Large intestine (tissue), 12 donors: ENCODE measurements at places on chromosomes 1 and 21.

DNA sequence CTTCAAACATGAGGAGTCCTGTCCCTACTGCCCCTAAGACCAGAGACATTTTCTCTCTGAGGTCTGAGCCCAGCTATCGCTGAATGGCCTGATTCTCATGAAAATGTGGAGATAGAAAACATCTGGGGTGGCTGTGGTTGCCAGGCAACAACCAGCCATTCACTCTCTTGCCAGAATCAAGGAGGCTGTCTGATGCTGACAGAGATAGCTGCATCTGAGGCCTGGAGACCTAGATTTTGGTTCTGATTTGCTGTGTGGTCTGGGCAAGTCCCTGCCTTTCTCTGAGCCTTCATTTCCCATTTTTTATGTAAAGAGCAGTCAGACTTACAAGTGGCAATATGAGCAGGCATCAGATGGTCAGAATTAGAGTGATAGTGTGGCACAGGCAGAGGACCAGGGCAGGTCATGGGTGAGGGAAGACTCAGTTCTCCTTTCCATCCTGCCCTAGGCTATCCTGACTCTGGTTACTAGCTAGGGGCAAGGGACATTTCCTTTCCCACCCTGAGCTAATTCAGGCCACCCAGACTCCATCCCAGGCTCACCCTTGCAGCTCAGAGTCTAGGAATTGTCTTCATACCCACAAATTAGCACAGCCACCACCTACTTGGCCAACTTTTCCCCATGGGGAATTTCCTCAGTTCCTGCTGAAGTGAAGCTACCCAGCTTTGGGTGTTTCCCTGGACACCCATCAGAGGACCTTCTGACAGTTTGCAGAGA is 20.0 kb upstream of the RNF19B start:
- DNase-seq: no peak

DNA sequence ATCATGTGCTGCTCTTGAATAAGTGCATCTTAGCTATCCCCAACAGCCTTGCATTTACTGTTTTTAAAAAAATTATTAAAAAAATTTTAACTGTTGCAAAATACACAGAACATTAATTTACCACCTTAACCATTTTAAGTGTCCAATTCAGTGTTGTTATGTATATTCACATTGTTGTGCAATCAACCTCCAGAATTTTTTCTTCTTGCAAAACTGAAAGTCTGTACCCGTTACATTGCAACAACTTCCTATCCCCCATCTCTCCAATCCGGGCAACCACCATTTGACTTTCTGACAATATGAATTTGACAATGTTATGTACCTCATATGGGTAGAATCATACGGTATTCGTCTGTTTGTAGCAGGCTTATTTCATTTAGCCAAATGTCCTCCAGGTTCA is 83.1 kb downstream of the FMN2 start:
- no peak for DNase-seq

GRCh38 chr1:79638382-79638781 is 631.9 kb upstream of the ADGRL4 start:
- DNase-seq: no peak

GRCh38 chr1:229538945-229539344 is 19.6 kb downstream of the ABCB10 start:
- DNase-seq: no peak

- no peak for DNase-seq
Observed at GRCh38 chr1:150237746-150238145, 1.8 kb upstream of the ANP32E start.

DNA sequence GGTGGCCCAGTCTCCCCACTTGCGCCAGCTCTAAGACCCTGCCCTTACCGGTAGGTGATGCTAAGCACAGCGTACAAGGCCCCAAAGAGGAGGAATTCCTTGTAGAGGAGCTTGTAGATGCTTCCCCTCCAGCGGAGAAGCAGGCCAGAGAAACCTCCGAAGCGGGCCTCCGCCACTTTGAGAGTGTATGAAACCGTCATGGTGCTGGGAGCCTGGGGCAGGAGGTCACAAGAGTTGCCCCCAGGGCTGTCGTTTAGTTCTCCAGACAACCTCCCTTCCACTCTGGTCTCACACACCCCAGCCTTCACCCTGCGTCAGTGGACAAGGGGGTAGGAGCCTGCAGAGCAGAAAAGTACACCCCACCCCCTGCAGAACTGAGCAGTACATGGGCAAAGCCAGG is 464 bp downstream of the BEST4 start:
- no peak for DNase-seq

GRCh38 chr1:30305061-30305460 is 418.3 kb downstream of the MATN1 start:
- DNase-seq: no peak

GRCh38 chr1:27136236-27136551 is 18.7 kb downstream of the SLC9A1 start:
- DNase-seq: no peak

- DNase-seq: peak; percentile 46
Observed at GRCh38 chr1:51535006-51535592, 16.0 kb upstream of the EPS15 start.

DNA sequence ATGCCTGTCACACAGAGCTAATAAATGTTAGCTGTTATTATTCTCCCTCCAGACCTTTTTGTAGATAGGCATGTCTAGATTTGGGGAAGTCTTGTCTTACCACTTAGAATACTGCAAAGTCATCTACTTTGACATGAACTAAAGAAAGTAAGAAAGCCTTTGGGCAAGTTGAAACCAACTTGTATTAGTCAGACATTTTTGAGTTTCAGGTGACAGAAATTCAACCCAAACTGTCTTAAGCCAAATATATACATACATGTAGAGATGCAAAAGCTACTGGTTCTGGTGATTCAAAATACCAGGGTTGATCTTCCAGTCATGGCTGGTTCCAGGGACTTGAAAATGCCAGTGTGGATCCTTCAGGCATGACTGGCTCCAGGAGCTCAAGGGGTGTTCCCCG is 276.8 kb upstream of the TMEM51 start:
- no peak for DNase-seq

DNA sequence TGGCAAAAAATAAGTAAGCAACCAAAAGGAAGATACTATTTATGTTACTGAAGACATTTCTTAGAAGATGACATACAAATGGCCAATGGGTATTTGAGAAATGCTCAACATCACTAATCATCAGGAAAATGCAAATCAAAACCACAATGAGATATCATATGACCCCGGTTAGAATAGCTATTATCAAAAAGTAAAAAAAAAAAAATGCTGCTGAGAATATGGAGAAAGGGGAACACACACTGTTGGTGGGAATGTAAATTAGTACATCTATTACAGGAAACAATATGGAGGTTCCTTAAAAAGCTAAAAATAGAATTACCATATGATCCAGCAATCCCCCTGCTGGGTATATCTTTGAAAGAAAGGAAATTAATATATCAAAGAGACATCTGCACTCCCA is 34.3 kb upstream of the CREG1 start:
- no peak for DNase-seq

GRCh38 chr1:219703368-219703639 is 90.4 kb upstream of the ZC3H11B start:
- no peak for DNase-seq

DNA sequence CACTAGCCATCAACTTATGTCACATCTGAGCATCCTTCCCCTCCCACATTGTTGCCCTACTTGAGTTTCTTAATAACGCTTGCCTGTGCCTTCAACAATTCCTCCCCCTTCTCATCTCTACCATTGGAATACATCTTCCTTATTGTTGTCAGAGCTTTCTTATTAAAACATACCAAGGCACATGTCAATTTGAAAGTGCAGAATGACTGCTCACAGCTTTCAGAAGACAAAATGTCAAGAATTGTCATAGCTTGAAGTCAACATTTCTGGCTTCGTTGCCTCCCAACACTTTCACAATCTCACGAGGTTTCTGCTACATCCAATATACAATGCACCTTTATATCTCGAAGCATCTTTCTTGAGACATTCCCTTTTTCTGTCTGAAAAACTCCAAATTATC is 279.9 kb downstream of the LRRC7 start:
- DNase-seq: no peak

GRCh38 chr1:209756615-209757445 is 977 bp downstream of the TRAF3IP3 start:
- no peak for DNase-seq
